ENCODE measurements at places on chromosomes 2 and 18.

GRCh38 chr2:30763151-30763660, 44.0 kb downstream of the CAPN13 start:
- no peak for DNase-seq

DNA sequence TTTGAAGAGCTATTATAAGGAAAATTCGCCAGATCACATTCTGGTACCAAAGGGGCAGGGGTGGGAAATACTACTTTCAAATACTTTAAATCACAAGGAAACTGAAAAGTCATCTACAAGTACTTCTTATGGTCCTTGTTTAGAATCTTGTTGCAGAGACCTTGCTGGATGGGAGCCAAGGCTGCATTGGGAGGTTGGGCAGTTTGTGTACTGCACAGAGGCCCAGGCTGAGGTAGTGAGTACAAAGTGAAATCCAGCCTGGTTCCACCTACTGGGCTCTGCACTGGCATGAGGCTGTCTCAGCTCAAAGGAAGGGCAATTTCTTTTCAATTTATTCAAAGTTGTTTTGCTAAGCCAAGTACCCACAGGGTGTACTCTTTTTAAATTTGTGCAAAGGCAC, 140.3 kb upstream of the DLX2 start:
- no peak for DNase-seq

DNA sequence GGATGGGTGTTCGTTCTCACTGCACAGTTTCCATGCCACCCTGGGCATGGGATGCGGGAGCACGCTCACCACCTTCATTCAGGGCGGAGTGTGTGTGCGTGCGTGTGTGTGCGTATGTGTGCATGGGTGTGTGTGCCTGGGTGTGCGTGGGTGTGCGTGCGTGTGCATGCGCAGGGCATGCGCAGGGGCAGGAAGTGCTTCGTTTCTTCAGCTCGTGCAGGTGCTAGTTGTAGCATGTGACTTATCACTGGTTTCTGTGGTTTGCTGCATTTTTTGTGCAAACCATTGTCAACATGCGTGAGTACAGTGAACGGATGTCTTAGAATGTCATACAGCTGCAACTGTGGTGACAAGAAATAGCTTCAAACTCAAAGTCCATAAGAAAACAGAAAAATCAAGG, 179.5 kb downstream of the PTGR3 start:
- no peak for DNase-seq

DNA sequence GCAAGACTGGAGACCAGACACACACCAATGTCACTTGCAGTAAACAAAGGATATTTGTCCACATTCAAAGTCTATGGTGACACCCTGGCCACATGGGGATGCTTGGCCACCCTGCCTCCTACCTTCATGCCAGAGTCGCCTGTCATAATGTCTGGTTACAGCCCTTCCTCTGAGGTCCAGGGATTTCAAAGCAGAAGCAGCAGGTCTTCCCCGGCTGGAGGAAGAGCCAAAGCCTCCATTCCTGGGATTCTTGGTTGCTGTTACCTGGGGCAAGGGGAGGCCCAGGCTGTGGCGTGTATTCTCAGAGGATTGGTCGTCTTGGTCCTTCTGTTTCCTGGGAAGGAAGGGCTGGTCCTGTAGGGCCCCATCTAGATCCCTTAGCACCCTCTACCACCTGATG, 2.3 kb upstream of the ALPP start:
- no peak for DNase-seq

DNA sequence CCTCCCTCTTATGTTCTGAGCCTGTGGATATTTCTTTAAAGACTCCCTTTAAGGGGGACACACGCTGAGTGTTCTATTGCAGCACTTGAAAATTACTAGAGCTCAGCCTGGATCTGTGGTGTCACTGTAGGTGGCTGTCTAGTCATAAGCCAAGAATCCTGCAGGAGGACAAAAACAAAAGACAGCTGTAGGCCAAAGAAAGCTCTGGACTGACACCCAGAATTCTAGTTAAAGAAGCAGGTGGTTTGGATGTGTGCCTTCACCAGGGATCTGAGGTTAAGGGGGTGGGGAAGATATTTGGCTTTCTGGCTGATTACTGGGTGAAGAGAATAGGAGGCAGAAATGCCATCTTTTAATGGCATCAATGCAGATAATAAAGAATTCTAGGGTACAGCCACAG, 842.5 kb upstream of the NXPH2 start:
- DNase-seq, result no peak

GRCh38 chr2:219684721-219685689, 57.6 kb downstream of the SLC4A3 start:
- DNase-seq, result no peak

- no peak for DNase-seq
Observed at GRCh38 chr2:45301307-45302277, 292.3 kb upstream of the SIX2 start.

DNA sequence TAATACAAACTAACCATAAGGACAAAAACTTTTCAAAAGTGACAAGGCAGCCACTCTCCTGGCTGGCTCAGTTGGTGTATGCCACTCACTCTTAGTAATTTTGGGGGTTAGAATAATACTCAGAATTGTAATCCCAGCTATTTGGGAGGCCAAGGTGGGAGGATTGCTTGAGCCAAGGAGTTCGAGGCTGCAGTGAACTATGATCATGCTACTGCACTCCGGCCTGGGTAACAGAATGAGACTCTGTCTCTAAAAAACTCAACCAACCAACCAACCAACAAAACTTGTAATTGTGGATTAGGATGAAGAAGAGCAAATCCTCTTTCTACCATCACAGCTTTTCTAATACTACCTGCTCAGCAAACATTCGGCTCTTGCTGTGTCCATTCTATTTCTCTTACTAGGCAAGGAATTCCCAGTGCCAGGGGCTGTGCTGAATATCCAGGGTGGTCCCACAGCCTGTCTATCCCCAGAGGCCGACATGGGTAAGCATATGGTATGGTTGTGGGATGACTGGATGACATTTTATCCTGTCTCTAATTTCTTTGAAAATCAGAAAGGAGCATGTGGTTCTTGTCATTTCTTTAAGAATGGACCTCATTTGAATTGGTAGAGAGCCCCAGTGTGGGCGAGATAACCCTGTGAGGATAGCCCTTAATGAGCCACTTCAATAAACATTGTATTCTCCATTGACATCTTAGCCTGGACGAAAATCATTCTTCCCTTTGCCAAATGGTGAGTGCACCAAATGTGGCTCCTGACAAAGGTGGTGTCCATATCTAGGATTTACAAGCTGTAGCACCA, 220.1 kb downstream of the MYCN start:
- DNase-seq, result no peak

DNA sequence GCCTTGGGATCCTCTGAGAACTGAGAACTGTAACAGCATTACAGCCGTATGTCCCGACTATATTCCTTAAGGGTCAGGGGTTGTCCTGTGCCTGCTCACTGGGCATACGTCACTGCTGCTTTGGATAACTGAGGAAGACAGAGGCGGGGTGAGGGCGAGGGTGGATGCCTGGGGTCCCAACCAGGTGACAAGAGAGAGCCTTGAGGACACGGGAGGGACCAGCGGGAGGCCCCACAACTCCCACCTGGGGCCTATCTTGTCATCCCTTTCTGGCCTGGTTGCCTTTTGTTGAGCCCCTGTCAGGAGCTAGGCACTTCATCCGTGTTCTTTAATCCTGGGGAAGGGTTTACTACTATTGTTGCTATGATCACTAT, 28.8 kb downstream of the INPP5D start:
- DNase-seq, result no peak

- DNase-seq, result no peak
Observed at GRCh38 chr2:10879624-10880585, 31.8 kb upstream of the KCNF1 start.

DNA sequence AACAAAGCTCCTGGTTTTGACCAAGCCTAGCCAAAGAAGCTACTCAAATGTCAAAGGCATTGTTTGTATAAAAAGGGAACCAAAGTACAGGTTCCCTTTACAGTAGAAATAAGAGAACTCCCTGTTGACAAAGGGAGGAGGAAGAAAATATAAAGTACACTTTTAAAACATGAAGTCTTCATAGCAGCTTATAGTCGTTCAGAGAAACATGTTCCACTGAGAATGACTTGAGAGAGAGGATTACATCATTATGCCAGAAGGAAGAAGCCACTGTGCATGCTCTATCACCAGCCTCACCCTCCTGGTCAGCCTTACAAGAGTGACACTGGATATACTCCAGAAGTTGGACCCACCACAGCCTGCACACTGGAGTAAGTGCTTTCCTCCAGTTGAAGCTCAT, 2.5 kb upstream of the DHRS9 start:
- no peak for DNase-seq

GRCh38 chr2:138760676-138761075, 19.5 kb downstream of the NXPH2 start:
- DNase-seq, result no peak

DNA sequence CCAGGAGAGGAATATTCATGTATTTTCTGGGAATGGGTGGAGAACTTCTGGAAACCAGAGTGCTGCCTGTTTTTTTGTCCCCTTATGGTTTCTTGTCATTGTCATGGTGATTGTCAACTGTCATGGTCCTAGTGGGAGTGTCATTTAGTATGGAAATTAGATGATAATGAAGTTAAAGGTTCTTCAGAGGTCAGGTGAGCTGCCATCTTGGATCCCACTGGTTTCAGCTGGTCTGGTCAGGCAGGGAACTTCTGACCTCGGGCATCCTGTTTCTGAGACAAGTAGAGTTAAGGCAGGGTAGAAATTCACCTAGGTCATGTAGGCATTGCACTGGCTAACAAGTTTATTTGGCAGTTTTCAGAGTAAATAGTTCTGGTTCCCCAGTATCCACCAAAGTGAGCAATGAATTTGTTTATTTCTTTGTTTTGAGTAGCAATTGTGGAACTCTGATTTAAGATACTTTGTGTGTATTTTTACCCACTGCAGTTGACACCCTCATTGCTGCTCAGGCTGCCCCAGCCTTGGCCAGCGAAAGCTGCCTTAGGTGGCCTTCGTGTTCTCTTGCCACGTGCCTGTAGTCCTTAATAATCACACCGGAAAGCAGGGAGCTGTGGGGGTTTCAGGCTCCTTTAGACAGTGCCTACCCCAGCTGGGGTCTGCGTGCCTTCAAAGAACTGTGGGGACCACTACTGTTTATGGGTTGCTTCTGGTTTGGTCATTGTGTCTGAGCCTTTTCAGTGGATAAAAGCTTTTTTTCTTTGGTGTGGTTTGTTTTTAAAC, 48.7 kb downstream of the NCK2 start:
- DNase-seq, result no peak

- no peak for DNase-seq
Observed at GRCh38 chr18:9174302-9174701, 37.7 kb downstream of the ANKRD12 start.

DNA sequence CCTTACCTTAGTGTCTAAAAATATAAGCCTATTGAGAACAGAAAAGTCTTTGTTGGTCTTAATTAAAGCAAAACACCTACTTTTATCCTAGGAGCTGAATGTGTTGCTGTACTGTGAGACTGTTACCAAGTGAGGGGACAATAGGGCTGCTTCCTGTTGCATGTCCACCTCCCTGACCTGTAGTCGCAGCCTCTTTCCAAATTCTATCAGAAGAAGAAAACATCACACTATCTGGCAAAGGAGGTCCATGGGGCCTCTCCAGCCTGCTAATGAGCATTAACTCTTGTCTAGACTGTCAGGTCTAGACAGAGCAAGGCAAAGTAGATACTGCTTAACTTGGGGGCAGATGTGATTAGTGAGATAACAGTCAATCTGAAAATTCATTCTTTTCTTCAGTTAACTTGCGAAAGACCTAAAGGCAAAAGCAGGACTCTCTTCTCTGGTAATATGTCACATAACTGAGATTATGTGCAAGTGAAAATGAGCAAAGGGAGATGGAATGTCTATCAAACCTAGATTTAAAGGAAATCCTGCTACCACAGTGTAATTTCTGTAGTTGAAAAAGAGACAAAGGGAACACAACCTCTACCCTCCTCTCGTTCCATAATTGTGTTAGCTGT, 66.9 kb downstream of the CDH20 start:
- no peak for DNase-seq

Data from SIG-M5 (cell line).